ENCODE measurements at places on chromosomes 4 and X.

GRCh38 chr4:131044368-131044767 is 1948.4 kb downstream of the C4orf33 start:
- DNase-seq = no peak

DNA sequence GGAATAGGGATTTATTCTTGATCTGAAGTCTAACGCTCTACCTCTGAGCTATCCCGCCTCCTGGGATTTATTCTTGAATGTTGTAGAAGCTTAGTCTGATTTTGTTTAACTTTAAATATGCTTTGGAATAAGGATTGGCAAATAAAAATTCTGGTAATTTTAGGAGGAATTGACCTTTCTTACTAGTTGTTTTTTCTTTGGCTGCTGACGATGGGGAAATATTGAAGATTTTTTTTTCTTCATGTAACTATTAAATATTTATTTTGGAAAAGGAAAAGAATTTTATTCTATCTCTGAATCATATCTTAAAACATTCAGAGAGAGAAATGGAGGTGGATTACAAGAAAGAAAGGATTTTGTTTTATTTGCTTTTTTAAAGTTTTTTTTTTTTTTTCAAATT is 122.9 kb downstream of the PDLIM5 start:
- DNase-seq = no peak

DNA sequence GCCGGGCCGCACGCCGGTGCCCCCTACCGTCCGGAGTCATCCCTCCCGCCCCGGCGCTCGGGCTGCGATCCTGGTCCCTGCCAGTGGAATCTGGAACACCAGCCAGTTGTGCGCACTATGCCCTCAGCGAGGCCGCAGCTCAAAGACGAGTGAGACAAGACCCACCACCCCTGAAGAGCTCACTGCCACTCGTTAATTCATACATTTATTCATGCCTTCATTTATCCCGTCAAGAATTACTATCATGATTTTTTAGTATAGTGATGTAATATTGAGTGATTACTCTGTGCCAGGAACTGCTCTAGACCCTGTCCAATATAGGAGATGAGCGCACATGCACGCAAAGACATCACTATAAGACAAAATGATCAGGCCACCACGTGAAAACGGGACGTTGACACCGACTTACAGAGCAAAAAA is 247 bp upstream of the PPA2 start:
- peak; percentile 68 for DNase-seq

GRCh38 chr4:188695261-188695660 is 556.0 kb downstream of the TRIML1 start:
- DNase-seq = no peak

- no peak for DNase-seq
Measured at GRCh38 chrX:123184866-123185276, 793 bp downstream of the GRIA3 start.

GRCh38 chr4:108060164-108060563 is 70.5 kb downstream of the HADH start:
- peak; percentile 21 for DNase-seq

- no peak for DNase-seq
Measured at GRCh38 chrX:53077207-53078197, 4.7 kb upstream of the TSPYL2 start.

- no peak for DNase-seq
Measured at GRCh38 chrX:153338836-153339235, 4.9 kb downstream of the ZNF275 start.

- no peak for DNase-seq
Measured at GRCh38 chrX:129957241-129958082, 25.0 kb upstream of the BCORL1 start.

DNA sequence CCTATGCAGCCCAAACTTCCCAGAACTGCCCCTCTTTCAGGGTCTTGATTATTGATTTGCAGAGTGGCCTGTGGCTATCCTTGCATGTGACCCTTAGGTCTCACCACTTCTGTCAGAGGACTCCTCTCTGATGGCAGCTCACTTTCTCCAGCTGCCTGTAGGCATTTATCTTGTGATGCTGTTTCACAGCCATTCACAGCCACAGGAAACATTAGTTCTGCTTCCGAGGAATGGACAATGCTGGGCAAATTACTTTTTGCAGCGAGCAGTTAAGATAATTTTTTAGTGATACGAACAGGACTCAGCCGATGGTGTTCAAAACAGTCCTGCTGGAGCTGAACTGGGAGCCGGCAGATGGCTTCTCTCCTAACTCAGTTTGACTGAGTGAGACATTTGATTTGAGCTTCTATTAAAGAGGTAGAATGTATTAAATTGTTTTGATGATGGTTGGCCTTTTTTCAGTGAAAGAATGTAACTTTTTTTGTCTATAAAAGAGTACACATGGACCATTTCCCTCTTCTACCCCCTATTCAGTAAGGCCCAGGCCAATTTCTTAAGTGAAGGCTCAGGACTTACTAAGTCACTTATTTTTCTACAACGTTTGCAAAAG is 58.4 kb upstream of the TMEM150C start:
- DNase-seq = no peak

DNA sequence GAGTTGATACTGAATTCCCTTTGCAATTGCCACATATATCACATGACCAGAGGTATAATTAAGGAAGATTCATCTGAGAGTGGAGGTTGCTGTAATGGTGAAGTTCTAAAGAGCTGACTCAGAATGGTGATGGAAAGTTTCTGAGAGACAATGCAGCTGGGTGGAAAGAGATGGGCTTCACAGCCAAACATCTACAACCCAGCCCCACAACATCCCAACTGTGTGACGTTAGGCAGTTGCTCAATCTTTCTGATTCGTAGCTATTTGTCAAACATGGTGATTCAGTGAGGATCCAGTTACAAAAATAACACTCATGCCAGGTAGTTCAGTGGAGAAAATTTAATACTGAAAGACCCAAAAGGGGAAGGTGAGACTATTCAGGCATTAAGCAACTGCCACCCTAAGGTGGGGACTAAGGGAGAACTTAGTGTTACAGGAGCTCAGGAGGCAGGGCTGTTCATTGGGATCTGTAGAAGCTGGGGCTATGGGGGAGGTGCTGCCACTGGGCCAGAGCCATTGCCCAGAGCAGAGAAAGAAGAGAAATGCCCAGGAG is 6.9 kb upstream of the AFF1 start:
- DNase-seq = peak; percentile 48

- DNase-seq = no peak
Measured at GRCh38 chrX:97616883-97617530, 733.3 kb downstream of the RPA4 start.

GRCh38 chr4:12963912-12964311 is 520.2 kb downstream of the RAB28 start:
- DNase-seq = no peak

- no peak for DNase-seq
Measured at GRCh38 chrX:8179656-8180055, 8.6 kb upstream of the VCX2 start.

GRCh38 chr4:93788712-93789111 is 39.8 kb upstream of the ATOH1 start:
- DNase-seq = peak; percentile 13

- DNase-seq = no peak
Measured at GRCh38 chrX:17077361-17077760, 130.9 kb downstream of the REPS2 start.

- no peak for DNase-seq
Measured at GRCh38 chr4:121582296-121582695, 114.5 kb downstream of the ANXA5 start.
